SK-MEL-5 (cell line): ENCODE measurements at places on chromosomes 11 and 22. TPM values are rescaled to one million over a fixed set of nuclear protein-coding genes. Genes with fewer than 3 reads are reported as not detected.

The SHISAL1 gene
- 0.58 and 0.67 TPM in 2 replicates for total RNA-seq

The OR8J1 gene
- not detected in 2 replicates for total RNA-seq

The AQP11 gene
- 0.67 and 1.4 TPM in 2 replicates for total RNA-seq

The RANBP1 gene
- 425 and 431 TPM in 2 replicates for total RNA-seq

The APOBEC3G gene
- total RNA-seq: 9.8 and 14.0 TPM in 2 replicates

The GLB1L3 gene
- total RNA-seq: 0.40 and 0.69 TPM in 2 replicates

The PDE3B gene
- total RNA-seq: 11.4 and 11.9 TPM in 2 replicates

The RASL10A gene
- not detected in 2 replicates for total RNA-seq

The MRGPRF gene
- total RNA-seq: 0.11 and 0.61 TPM in 2 replicates

The ZBTB44 gene
- 16.3 and 19.7 TPM in 2 replicates for total RNA-seq

The OR4C3 gene
- not detected in 2 replicates for total RNA-seq
